Stimulated activated CD4-positive, alpha-beta T cell treated with anti-CD3 and anti-CD28 coated beads, Interleukin-2, amount 100 ng/mL, for 48 hours (primary cell): ENCODE measurements at places on chromosomes 12 and 14.

DNA sequence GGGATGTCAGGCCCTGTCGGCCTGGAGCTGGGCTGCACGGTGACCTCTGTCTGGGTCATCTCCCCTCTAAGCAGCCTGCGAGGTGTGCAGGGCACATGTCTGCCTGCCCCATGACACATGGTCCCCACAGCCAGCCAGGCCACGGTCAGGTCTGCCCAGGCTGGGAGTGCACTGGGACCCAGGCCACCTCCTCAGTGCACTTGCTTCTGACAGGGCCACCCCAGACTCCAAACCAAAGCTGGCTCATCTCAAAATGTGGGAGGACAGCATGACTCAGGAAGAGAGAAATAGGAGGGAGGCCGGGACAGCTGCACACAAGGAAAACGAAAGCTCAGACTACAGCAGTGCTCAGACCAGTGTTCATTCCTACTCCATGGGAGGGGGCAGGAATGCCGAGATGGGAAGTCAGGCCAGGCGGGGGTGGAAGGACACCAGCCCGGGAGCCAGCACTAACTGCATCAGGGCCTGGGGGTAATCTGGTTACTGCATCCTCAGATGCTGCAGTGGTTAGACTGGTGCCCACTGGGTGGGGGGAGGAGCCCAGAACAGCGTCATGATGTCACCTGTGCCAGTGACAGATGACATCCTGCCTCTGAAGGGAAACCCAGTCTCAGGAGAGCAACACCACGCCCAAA, 4.0 kb downstream of the P2RX2 start:
- no peak for DNase-seq

DNA sequence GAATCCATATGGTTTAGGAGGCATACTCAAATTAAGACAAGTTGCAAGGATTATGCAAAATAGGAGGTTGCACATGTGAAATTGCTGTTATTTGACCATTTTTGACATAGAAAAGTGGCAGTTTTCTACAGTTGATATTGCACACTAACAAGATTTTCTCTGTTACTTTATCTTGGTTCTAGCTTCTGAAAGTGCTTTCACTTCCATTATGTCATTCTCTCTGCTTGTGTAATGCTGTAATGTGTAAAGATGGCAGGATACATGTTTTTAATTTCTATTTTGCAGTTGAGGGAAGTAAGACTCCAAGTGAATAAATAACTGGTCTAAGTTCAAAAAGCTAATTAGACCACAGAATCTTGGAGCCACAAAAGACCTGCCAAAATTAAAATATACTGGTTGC, 60.6 kb downstream of the MYRFL start:
- no peak for DNase-seq

- no peak for DNase-seq
These were observed 156.3 kb downstream of the TMX1 start for GRCh38 chr14:51396222-51396815.

GRCh38 chr14:73762375-73762822, 48.2 kb upstream of the PNMA1 start:
- no peak for DNase-seq

DNA sequence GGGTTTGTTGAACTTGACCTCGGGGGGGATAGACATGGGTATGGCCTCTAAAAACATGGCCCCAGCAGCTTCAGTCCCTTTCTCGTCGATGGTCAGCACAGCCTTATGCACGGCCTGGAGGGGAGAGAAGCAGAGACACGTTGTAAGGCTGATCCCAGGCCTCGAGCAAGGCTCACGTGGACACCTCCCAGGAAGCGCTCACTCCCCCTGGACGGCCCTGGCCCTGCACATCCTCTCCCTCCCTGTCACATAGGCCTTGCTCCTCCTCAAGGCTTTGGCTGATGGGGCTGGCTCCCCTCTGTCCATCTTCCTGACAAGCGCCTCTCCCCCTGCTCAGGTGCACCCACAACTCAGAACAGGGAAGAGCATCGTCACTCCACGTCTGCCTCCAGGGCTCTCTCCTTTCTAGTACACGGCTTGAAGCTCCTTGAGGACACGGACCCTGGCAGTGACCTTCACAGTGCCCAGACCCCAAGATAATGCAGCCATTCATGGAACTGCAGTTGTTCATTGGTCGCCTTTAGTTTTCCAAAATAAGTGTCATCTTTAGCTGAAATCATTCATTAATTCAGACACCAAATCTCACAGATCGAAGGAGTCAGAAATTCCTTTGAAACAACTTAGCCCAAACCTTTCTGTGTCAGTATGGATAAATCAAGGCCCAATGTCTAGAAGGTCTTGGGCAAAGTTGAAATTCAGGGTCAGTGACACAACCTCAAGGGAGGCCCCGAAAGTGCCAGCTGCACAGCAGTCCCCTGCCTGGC, 9.7 kb downstream of the SERPINA1 start:
- DNase-seq, result no peak

DNA sequence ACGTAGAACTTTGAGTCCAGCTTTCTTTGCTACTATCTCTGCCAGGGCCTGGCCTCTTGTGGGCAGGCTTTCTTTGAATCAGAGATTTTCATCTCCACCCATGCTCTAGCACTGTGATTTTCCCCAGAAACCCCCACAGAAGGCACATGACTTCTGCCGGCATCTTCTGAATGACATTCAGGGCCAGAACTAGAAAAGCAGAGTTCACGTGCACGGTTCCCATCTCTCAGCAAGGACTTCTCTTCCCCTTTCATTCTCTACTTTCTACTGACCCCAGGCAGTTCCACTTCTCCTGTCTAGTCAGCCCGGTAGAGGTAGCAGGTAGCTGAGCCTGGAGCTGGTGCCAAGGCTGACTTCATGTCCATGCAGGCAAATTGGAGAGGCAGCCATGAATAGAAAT, 26.9 kb downstream of the BATF start:
- DNase-seq, result no peak
